ENCODE measurements at places on chromosomes 6 and 20.

DNA sequence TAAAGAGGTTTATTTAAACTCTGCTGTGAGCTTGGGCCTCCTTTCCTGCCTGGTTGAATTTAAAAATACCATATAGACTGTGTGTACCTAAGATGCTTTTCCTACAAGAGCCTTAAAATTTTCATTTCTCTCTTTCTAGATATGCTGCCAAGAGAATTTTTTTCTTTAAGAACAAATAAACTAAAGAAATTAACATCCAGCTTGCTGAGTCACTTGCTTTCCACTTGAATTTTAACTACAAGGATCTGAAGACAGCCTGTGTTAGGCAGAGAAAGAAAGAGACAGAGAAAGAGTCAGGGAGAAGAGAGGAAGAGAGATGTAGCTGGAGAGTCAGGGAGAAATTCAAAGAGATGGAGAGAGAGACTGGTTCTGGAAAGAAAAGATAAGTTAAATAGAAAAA is 18.3 kb upstream of the SNAP25 start:
- DNase-seq, result no peak

DNA sequence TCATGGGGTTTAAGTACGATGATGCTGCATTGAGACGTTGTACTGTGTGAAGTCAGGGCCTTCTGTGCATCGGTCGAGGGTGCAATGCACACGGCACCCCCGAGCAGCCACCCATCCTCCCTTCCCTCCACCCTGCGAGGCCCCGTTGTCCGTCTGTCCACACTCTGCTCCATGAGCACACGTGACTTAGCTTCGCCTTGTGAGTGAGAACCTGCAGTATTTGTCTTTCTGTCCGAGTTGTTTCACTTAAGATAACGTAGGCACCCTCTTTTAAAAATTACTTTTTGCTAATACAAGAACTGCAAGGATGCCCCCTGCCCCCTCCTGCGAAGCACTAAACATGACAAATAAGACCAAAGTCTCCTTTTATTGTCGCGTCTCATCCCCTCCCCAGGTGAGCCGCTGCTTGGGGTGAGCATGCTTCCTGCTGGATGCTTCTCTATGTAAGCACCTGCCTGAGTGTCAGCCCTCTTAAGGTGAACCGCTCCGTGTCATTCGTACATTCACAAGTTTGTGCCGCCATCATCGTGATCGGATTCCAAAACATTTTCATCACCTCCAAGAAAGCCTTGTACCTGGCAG is 3.6 kb upstream of the RBBP8NL start:
- no peak for DNase-seq

GRCh38 chr20:4606051-4606450 is 115.7 kb upstream of the PRND start:
- DNase-seq, result no peak

GRCh38 chr6:79613912-79614311 is 17.2 kb upstream of the SH3BGRL2 start:
- no peak for DNase-seq

DNA sequence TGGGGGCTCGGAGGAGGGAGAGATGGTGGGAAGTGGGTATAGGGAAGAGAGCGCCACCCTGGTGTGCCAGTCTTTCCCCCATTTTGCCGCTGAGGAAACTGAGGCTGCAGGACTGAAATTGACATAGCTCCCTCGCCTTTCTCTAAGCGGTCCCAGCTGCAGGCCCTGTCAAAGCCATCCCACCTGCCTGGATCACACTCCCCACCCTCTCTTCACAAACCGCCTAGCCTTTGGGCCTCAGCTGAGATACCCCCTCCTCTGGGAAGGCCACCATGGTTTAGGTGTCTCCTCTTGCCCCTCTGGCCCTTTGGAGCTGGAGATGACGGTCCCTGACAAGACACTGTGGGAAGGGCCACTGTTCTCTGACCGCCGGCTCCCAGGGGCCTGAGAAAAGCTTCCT is 16.9 kb downstream of the SRC start:
- DNase-seq, result no peak

- no peak for DNase-seq
Measured at GRCh38 chr6:5280920-5281319, 19.6 kb downstream of the FARS2 start.

GRCh38 chr20:50887576-50887975 is 43.7 kb downstream of the ADNP start:
- no peak for DNase-seq

DNA sequence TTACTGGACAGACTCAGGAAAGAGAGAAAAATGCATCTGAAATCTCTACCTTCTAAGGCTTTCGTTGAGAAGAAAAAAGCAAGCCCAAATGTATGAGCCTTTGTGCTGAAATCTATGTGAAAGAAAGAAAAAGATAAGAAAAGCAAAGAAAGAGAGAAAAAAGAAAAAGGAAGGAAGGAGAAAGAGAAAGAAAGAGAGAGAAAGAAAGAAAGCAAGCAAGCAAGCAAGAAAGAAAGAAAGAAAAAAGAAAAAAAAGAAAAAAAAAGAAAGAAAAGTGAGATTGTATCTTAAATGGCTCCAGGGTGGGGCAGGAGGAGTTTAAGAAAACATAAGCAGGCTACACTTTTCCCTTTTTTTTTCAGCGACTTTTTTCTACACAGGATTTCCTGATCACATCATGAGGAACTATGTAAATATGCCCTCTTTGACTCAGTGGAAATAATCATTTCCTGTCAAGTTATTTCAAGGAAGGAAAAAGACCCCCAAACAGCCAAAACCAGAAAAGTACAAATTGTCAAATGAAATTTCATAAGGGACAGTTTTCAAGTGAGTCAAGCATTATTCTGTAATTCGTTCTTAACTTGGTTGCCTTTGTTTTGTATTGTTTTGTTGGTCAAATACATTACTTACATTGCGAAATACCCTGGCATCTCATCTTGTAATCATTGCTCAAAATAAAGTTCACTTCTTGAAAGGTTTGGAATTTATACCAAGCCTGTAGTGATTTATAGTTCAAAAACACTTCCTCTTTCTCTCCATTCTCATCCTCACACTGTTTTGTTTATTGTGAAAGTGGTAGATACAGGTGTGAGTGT is 79.5 kb upstream of the RNF217 start:
- DNase-seq, result no peak

- DNase-seq, result no peak
Measured at GRCh38 chr20:10853176-10853575, 179.4 kb upstream of the JAG1 start.

- DNase-seq, result no peak
Measured at GRCh38 chr20:37393196-37393862, 47.4 kb downstream of the SRC start.

DNA sequence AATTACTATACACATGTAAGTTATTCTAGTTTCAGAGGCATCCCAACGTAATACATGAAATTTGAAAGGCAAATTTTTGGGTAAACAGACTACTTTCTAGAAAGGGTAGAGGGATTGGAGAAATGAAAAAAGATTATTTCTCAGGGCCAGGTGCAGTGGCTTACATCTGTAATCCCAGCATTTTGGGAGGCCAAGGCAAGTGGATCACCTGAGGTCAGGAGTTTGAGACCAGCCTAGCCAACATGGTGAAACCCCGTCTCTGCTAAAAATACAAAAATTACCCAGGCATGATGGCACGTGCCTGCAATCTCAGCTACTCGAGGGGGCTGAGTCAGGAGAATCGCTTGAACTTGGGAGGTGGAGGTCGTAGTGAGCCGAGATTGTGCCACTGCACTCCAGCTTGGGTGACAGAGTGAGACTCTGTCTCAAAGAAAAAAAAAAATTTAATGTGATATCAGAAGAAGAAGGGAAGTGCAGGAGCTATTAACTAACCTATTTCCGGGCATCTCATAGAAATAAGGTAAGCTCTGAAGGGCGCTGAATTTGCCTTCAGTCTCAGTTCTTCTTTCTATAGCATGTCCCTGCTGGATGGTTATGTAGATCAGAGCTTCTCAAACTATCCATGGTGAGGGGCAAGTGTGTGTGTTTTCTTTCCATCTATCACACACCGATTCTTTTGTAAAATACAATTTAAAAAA is 100.3 kb upstream of the MTHFD1L start:
- DNase-seq, result no peak

DNA sequence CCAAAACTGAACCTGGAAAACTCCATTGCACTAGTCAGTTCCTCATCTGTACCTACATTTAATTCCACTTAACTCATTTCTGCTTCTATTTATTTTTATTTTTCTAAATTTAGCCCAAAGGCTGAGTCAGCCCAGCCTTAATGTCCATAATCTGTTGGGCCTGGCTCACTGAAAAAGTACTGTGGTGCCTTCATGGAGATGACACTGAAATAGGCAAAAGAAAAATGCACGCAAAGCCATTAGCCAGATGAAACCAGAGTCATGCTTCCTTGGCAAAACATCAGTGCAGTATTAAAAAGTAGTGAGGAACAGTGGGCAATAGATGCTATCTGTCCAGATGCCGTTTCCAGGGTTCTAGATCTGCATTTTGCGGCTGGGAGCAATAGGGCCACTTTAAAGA is 14.7 kb upstream of the PLCB4 start:
- no peak for DNase-seq

GRCh38 chr6:170131351-170131750 is 159.5 kb downstream of the DLL1 start:
- no peak for DNase-seq

DNA sequence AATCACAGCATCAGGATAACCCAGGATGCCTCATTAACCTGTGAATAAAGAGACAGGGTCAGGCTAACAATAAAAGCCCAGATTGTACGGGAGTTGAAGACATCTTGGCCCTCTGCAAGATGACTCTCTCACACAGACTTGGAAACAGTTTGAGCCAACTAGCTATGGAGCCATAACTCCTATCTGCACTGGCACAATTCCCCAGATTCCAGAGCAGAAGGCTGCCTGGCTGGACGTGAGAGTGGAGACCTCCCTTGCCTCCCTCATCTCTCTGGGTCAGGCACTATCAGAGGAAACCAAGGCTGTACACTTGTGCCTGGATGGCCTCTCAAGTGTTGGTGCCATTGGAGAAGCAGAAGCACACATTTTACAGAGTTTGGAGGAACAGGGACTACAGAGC is 312.6 kb downstream of the THBS2 start:
- DNase-seq, result no peak

DNA sequence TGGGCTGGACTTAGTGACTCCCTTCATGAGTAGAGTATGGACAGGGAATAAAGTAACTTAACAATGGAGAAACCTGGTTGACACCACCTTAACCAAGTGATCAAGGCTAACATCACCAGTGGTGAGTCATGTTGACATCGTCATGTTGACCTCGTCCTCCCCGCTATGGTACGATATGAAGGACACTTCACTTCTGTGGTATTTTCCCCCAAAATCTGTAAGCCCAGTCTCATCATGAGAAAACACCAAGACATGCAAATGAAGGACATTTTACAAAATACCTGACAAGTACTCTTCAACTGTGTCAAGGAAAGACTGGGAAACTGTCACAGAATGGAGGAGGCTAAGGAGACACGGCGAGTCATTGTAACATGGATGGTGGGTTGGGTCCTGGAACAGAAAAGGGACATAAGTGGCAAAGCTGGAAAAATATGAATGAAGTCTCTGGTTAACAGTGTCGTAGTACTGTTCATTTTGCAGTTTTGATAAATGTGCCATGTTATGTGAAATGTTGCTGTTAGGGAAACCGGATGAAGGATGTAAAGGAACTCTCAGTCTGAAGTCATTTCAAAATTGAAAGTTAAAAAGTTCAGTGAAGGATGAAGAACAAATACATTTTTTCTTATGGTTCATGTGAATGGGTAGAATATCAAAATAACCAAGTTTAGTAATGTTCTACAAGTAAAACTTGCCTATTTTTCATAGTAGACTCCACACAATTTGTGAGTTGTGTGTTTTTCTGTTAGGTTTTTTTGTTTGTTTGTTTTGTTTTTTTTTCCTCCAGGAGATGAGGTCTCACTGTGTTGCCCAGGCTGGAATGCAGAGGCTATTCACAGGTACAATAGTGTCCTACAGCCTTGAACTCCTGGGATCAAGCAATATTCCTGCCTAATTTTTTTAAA is 247.5 kb downstream of the TMEM242 start:
- no peak for DNase-seq

- DNase-seq, result no peak
Measured at GRCh38 chr20:17836303-17836861, 132.2 kb downstream of the SNX5 start.

DNA sequence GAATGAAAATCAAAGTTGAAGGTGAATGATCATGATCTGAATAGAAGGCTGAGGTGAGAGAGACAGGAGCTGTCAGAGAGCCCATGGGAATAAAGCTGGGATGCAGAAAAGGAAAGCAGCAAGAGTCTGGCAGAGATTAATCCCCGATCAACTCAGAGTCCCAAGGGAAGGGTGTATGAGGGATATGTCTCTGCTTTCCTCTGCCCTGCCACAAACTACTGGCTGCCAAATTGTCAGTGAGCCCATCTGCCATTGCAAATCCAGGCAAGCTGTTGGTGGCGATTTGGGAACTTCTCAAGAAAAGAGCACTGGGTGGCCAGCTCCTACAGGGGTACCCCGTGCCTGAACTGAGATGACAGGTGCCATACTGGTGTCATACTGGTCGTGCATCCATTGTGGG is 705.5 kb upstream of the MAN1A1 start:
- no peak for DNase-seq

All from AML-193 (cell line).